ENCODE measurements at places on chromosomes 11 and 22. TPM values are rescaled to one million over a fixed set of nuclear protein-coding genes. Genes with fewer than 3 reads are reported as not detected.

DNA sequence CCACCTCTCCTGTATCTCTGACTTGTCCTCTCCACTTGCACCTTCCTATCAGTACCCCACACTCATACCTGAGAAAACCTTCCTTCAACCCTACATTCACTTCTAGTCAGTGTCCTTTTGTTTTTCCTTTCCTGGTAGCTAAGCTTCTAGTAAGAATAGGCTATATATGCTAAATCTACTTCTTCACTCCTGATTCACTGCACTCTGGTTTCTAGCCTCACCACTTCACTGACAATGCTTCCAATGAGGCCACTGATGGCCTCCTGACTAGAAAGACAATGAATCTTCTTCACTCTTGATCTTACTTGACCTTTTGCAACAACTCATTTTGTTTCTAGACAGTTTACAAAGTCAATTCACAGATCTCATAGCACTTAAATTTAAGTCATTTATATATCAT, 52.0 kb downstream of the RELT start:
- DNase-seq, result no peak

GRCh38 chr11:88405853-88406252, 68.3 kb upstream of the CTSC start:
- DNase-seq, result no peak

SSH3 gene
- total RNA-seq, result 1.8 TPM

DNA sequence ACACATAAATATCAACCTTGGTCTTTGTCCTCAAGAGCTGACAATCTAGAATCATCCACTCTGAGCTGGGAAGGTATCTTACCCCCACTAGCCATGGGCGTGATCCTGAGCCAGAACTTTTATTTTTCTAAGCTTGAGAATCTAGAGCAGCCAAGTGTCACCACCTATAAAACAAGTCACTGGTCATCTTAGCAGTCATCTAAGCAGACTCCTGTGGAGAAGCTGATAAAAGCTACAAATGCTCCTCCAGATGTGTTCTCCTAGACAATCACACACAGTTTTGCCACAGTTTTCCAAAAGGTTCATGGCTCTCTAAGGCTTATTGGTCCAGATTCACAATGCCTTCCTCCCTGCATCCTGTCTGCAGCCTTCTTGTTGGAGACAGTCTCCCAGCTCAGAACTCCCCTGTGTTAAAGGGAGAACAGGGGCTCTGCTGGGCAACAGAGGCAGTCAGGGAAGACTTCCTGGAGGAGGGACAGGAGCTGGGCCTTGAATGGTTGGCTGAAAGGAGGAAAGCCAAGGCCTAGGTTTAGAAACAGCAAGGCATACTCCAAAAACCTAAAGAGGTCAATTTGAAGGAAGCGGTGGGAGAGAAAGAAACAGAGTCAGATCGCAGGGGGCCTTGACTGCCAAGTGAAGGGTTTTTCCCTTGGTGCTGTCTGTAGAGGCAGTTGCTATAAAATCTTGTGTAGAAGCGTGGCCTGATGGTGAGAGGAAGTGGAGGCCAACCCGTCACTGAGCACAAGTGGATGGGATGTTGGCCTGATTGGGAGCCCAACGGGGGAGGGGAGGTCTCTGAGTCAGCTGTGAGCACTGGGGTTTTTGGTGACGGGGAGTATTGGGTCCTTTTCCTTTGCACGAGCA, 42.0 kb downstream of the ALX4 start:
- DNase-seq, result no peak

- no peak for DNase-seq
Observed at GRCh38 chr11:88384669-88385005, 47.1 kb upstream of the CTSC start.

GRCh38 chr11:88475991-88476418, 138.5 kb upstream of the CTSC start:
- DNase-seq, result no peak

DNA sequence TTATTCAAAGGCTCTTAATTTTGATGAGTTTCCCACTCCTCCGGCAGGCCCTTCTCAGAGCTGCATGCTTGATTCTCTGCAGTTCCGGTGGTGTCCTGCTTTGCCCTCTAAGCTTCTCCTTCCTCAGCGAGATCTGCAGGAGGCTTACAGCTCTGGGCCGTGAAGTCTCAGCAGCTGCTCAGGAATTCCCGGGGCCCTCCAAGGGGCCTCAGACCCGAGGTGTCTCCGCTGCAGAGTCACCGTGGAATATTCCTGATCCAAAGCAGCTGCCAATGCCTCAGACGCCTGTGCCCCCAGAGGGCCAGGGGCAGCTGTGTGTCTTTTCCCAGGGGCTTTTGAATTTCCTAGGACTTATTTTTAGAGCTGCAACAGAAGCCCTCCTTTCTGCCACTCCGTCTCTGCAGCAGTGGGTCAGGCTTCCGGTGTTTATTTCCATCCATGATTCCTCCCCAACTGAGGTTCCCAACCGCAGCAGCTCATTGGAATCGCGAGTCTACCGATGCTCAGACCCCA, 37.2 kb downstream of the RPS6KA4 start:
- no peak for DNase-seq

SLC6A5 gene
- 0.05 TPM for total RNA-seq

HTR3B gene
- total RNA-seq, result 0.09 TPM

DNA sequence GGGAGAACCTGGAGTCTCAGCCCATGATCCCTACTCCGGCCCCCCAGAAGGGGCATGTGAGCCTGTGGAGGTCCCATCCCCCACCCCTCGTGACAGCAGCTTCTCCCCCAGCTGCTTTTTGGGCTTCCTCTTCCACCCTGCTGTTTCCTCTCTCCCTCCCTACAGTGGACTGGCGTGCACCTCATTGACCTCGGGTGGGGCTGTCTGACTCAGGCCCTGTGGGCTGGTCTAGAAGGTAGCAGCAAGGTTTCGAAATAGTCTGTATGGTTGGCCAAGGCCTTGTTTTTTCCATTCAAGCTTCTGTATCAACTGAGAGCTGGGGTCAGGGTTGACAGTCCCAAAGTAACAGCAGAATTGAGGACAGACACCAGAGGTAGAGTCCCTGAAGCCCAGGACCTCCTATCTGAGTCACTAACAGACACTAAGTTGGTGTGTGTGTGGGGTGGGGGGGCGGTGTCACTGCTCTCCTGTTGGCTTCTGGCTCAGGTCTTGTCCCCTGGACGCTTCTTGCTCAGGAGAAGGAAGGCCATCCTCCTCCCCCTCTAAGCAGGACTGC, 7.7 kb downstream of the SLC37A2 start:
- no peak for DNase-seq

GRCh38 chr11:46290011-46290410, 12.5 kb downstream of the CREB3L1 start:
- DNase-seq, result no peak

APOA5 gene
- total RNA-seq, result 0.05 TPM

INPP5J gene
- total RNA-seq, result 0.47 TPM

DNA sequence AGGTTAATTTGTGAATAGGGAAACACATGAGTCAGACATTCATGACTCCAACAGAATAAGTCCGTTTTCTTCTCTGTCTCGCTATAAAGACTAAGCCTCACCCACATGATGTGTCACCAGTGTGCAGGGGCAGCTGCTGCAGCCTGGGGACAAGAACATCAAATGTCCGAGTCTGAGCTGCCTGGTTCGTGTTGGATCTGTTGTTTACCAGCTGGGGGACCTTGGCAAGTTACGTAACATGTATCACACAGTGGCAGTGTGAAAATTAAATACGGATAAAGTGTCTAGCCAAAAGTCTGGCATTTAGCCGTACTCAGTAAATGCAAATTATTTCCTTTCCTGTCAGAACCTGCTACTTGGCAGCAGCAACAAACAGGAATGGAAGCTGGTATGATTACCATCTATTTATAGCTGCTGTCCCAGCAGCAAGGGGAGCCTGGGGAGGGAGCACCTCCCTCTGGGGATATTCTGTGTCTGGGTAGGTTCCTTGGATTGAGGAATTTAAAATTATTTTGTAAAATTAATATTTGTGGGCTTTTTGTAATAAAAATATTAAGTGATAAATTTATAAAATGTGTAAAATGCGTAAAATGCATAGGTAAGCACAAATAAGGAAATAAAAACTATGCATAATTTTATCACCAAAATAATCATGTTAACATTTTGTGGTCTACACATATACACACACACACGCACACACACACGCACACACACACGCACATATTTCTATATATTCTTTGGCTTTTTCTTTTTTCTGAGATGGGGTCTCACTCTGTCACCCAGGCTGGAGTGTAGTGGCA, 1.3 kb upstream of the CLDN25 start:
- no peak for DNase-seq

ANO5 gene
- total RNA-seq, result 0.99 TPM

OR6A2 gene
- 0.05 TPM for total RNA-seq

DNA sequence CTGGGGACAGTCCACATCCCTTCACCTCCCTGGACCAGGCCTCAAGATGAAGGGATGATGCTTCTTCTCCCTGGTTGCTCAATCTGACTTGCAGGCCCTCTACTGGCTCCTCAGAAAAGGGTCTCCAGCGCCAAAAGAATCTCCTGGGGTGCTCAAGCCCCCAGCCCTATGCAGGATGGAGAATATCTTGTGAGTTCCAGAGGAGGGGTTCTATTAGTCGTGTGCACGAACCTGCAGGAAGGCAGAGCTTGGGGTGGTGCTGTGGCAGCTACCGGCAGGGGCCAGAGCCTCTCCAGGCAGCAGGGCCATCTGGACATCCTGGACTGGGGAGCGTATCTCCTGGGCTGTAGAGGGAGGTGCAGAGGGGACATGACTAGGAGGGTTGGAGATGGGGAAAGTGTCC, 1339.5 kb downstream of the BRD1 start:
- no peak for DNase-seq
